ENCODE measurements at places on chromosomes 12 and 14.

- DNase-seq: no peak
Observed at GRCh38 chr12:124531281-124531745, 36.1 kb downstream of the NCOR2 start.

- no peak for DNase-seq
Observed at GRCh38 chr14:44168566-44168965, 338.5 kb downstream of the FSCB start.

DNA sequence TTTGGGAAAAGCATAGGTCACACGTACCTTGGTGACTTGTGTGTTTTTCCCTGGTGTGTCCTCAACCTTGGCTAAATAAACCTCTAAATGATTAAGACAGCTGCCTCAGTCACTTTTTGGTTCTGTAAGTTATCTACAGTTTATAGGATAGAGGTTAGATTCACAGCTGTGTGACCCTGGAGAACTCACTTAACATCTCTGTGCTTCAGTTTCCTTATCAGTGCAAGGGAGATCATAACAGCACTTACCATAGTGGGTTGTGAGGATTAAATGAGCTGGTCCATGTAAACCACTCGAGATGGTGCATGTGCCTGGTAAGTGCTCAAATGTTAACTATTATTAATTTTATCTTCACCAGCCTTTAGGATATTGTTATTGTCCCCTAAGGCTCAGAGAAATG is 35.4 kb upstream of the CHST11 start:
- no peak for DNase-seq

GRCh38 chr12:101019667-101020066 is 190.4 kb downstream of the SLC5A8 start:
- DNase-seq: no peak

GRCh38 chr12:113208041-113208934 is 13.0 kb upstream of the TPCN1 start:
- peak; percentile 75 for DNase-seq

DNA sequence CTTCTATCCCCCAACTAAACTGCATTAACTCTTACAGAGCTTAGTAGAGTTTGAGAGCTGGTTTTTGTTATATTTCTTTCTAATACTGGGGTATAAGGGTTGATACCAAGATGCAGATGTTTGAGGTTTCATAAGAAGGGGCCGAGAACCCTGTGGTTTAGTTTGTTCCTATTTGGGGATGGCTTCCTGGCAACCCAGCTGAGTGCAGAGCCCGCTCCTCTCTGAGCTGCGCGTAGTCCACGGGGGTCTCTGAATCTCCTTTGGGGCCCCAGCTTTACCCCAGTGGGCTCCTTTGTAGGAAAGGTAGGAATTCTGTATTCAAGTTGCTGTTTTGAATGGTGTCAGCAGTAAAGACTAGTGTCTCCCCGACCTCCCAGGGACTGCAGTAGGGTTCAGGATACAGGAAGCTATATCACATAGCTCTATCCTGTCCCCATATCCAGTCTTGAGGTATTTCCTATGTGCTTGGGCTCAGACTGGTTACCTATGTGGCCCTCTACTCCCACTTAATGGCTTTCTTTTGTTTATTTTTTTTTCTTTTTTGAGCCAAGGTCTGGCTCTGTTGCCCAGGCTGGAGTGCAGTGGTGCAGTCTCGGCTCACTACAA is 25.4 kb downstream of the PLXNC1 start:
- no peak for DNase-seq

- peak; percentile 58 for DNase-seq
Observed at GRCh38 chr14:100159094-100159864, at the start of gene DEGS2. TSS of gene DEGS2 (minus strand) at chr14:100159645. CDS start at chr14:100159587, 58 bp downstream.

DNA sequence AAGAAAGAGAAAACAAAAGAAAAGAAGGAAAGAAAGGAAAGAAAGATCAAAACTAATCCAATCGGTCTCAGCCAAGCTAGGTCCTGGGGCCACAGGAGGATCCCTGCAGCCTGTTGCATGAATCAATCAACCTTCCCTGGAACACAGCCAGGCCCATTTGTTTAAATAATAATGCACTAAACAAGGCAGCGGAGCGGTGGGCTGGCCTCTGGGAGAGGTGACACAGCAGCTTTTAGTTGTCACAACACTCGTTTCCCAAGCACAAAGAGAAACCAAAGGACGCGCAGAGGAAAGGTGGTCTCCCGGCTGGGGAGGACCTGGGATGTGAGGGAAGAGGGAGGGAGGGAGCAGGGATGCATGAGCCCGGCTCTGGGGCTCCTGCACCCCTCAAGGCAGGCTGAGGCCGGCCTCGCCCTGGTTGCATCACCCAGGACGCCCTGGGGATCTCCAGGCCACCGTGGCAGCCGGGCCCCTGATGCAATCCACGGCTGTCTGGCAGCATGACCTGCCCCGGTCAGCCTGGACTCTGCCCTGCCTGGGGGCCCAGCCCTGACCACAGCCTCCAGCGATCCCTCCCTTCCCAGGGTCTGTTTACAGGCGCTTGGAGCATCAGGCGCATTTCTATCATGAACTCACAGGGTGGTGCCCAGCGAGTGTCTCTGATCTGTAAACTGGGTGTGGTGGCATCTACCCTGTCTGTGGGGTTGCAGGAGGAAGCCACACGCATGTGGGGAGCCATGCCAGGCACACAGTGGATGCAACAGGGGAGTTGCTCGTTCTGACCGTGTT is 32.5 kb downstream of the MMP17 start:
- peak; percentile 97 for DNase-seq

DNA sequence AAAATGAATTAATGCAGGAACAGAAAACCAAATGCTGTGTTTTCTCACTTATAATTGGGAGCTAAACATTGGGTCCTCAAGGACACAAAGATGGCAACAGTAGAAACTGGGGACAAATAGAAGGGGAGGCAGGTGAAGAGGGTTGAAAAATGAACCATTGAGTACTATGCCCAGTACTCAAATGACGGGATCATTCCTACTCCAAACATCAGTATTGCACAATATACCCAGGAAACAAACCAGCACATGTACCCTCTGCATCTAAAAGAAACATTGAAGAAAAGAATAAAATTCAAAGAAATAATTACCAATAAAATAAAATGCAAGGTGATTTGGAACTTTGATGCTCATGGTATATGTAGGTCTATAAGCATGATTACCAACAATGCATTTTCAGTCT is 110.8 kb downstream of the LMO3 start:
- DNase-seq: no peak

- DNase-seq: no peak
Observed at GRCh38 chr12:124750787-124751471, 112.7 kb downstream of the SCARB1 start.

- DNase-seq: peak; percentile 37
Observed at GRCh38 chr14:70192915-70193314, 4.2 kb upstream of the SLC8A3 start.

DNA sequence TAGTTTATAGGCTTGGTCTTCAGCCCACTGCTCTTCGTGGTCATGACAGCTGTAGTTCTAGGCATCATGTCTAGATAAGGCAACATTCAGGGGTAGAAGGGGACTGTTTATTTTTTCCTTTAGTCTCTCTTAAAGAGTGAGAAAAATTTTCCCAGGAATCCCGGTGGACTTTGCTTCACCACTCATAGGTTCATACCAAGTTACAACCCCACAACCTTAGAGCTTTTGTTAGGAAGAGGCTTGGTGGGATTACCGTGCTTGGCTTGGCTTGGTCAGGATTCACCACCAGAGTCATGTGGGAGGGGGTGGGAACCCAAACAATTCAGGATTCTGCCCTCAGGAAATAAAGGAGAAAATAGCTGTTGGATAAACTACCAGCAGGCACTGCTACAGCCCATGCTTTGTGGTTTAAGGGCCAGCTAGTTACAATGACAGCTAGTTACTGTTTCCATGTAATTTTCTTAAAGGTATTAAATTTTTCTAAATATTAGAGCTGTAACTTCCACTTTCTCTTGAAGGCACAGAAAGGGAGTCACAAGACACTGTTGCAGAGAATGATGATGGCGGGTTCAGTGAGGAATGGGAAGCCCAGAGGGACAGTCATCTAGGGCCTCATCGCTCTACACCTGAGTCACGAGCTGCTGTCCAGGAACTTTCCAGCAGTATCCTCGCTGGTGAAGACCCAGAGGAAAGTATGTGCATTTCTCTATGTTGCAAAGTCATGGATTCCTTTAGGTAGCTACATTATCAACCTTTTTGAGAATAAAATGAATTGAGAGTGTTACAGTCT is 25.9 kb upstream of the PAPLN start:
- DNase-seq: no peak

- DNase-seq: no peak
Observed at GRCh38 chr12:94112121-94112520, 36.3 kb upstream of the PLXNC1 start.

- no peak for DNase-seq
Observed at GRCh38 chr12:112611908-112612307, 179.6 kb upstream of the RPH3A start.

- DNase-seq: peak; percentile 5
Observed at GRCh38 chr12:81797100-81797499, 38.0 kb upstream of the PPFIA2 start.

Measured in SW480 (cell line).